ENCODE measurements at places on chromosomes 7 and 10.

DNA sequence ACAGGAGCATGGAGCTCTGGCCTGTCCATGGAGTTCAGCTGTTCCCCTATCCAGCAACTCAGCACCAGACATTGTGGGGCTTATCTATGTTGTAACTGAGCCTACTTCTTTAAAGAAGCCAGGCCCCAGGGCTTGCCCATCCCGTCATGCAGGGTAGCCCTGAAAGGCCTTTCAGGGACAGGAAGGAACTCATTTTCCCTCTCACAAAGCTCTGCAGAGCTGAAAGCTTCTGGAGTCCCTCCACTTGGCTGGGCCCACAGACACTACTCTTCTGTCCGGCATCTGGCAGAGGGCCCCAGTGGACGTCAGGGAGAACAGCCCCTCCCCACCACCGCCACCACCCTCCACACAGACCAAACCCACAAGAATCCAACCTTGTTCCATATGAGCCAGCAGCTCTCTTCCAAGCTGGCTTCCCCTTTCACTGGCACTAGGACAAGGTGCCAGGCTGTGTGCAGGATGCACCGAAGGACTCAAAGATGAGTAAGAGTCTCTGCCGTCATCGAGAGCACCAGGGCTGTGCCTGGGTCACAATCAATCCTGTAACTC is 33.1 kb downstream of the DENND2A start:
- no peak for DNase-seq

- DNase-seq: no peak
These were observed 269.9 kb upstream of the MKLN1 start for GRCh38 chr7:131057794-131058070.

- DNase-seq: no peak
These were observed 139.9 kb upstream of the AKR1E2 start for GRCh38 chr10:4685904-4686643.

- DNase-seq: peak; percentile 24
These were observed 118.9 kb downstream of the CFAP58 start for GRCh38 chr10:104472505-104472904.

DNA sequence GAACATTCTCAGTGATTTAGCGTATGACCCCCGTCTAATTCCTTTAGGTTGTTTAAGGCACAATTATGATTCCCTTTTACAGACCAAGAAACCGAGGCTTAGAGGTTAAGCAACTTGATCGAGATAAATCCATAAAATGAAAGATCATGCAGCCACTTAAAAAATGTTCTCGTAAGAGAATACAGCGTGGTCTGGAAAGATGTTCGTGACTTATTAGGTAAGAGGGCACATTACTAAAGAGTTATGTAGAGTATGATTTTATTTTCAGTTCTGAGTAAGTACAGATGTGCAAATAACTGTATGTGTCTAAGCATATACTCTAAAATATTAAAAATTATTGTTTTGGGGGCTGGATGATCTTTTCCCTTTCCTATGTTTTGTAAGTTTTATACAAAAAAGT is 575.1 kb downstream of the PARD3 start:
- DNase-seq: peak; percentile 3

DNA sequence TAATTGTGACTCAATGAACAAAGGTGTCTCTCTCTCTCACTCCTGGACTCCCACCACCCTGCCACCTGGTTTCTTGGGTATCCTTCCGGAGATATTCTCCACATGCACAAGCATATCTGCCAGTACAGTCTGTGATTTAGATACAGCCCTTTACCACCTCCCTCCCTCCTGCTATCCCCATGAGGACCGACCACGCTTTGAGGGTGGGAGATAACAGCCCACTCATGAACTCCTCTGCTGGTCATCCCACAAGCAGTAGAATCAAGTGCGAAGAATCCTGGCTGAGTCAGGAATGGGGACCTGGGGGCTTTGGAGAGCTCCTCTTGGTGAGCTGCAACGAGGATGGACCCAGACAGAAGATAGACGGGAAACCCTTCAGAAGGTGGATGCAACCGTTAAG is 28.2 kb upstream of the MXI1 start:
- no peak for DNase-seq

DNA sequence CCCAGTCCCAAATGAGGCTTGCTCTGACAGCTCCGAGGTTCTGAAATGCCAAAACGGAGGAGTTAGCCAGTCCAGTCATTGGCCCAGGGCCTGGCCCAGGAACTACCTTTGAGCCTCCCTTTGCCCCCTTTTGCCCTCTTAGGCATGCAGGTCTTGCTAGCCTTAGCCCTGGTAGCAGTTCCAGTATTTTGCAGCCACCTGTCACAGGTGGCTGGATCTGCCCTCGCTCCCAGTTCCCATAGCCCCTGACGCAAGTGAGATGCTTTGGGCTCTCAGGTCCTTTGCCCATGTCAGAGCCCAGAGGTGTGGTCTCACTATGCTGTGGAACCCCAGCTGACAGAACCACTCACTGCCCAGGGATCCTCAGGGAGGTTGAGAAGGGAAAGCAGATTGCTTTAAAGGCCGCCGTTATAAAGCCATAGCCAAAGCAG is 42.0 kb downstream of the GPRIN2 start:
- DNase-seq: no peak

DNA sequence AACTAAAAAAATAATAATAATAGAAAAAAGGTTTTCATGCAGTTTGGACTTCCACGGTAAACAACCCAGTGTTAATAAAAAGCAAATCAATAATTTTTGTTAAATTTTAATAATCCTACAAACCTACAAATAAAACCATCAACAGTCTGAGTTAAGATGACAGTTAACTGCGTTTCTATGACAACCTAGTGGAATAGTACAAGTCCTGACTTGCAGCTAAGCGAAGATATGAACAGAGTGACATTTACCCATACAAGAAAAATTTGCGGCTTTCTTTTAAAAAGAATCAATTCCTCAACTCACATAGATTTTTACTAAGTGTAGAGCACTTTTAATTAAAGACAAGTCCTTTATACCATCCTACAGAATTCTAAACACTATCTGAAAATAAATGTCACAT is 35.6 kb downstream of the VPS41 start:
- no peak for DNase-seq

DNA sequence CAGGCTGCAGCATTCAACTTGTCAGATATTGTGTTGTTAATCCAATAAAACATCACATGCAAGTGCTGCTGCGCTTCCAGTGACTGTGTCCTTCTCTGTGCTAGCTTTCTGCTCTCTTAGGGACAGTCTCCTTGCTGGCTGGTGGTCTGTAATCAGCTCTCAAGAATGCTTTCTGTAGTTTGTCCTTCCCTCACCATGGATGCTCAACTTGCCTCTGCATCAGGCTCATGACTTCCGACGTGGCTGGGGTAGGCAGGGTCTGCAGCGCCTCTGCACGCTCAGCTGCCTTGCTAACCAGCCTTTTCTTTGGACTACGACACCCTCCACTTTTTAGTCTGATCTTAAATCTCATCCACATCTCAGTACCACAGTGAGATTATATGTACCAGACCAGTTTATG is 58.3 kb downstream of the MMRN2 start:
- DNase-seq: no peak

GRCh38 chr10:126646110-126646509 is 24.4 kb downstream of the C10orf90 start:
- peak; percentile 12 for DNase-seq

GRCh38 chr10:3720228-3721019 is 64.6 kb downstream of the KLF6 start:
- DNase-seq: peak; percentile 48

GRCh38 chr7:71753956-71754664 is 622.2 kb downstream of the GALNT17 start:
- no peak for DNase-seq

GRCh38 chr10:30751678-30752331 is 122.3 kb upstream of the LYZL2 start:
- DNase-seq: no peak

GRCh38 chr7:131057015-131057793 is 270.5 kb upstream of the MKLN1 start:
- DNase-seq: peak; percentile 53

DNA sequence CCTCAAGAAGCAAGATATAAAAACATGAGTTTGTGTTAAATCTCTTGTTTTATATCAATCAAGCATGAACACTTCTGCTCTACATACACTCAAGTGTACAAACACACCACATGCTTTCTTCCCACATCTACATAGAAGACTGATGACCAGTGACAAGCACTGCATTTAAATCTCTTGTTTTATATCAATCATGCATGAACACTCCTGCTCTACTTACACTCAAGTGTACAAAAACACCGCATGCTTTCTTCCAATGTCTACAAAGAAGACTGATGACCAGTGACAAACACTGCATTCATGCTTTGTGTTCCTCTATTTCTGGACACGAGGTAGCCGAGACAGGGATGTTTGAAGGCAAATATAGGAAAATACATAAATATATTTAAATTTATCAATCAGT is 642.0 kb upstream of the PFKP start:
- no peak for DNase-seq

DNA sequence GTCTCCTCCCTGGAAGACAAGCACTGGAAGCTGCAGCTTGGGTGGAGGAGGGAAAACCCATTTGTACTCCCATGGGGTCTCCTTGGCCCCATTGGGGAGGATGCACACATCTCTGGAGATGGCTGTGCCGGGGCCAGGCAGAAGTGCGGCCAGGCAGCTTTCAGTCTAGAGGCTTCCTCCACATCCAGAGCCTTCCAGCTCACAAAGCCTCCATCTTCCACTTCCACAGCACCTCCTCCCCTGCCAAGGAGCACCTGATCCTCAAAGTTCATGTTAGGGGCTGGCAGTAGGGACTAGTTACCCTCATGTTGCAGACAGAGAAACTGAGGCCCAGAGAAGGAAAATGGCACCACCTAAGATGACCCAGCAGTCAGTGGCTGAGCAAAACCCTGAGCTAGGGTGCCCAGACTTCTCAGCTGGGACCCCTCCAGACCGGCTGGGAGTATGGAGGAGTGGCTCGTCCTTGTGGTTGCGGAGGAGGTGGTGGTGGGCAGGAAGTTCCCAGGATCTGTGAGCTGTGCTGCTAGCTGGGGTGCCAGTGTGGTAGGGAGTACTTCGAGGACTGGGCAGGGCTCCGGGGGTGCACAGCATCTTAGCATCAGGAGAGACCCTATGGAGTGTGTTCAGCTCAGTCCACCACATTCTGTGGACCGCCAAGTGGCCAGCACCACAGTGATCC is 44.2 kb downstream of the ADCYAP1R1 start:
- DNase-seq: no peak

GRCh38 chr10:63630931-63631680 is 109.9 kb downstream of the REEP3 start:
- no peak for DNase-seq

DNA sequence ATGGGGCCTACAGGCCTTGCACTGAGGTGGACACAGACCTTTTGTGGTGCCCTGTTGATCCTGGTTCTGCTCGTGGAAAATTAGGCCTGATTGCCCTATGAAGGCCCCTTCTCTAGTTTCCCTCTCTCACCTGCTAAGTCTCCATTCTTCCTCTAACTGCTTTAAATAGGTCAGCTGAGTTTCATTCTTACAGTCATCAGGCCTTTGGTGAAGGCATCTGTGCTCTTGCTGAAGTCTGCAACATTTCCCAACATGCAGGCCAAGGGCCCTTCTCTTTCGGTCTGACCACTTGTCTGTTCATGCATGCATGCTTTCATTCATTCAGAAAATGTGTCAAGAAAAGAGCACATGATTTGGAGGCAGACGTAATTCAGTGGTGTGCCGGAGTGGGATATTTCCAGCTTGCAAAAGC is 244.0 kb downstream of the BUB3 start:
- DNase-seq: no peak

DNA sequence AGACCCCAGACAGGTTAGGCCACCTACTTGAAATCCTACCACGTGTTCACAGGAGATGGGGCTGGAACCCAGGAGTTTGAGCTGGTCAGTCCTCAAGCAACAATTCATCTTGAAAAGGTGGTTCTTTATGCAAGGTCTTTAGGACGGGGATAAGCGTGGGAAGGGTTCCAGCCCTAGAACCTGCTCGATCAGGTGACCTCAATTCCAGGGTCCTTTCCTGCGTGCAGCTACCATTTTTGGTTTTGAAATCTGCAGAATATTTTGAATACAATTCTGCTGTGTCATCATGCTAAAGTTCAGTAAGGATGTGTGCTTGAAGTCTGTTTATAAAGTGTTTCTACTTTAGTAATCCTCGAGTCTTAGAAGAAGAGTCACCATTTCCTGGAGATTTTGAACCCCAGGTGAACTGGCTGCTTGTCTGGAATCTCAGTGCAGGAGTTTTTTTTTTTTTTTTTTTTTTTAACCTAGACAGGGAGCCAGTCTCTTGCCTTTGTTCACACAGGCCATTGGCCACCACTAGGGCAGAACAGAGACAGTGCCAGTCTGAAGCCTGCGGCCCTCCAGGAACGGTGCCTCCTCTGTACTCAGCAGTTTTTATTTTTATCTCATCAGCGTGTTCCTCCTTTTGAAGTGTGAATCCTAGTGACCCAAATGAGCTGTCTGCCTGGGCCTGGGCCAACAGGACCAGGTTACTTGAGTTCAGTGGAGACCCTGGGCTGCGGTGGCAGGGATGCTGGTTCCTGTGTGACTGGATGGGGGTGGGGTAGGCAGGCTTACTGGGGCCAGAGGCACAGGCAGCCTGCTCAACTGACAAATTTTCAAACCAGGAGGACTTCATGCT is 54.6 kb downstream of the EEPD1 start:
- no peak for DNase-seq

DNA sequence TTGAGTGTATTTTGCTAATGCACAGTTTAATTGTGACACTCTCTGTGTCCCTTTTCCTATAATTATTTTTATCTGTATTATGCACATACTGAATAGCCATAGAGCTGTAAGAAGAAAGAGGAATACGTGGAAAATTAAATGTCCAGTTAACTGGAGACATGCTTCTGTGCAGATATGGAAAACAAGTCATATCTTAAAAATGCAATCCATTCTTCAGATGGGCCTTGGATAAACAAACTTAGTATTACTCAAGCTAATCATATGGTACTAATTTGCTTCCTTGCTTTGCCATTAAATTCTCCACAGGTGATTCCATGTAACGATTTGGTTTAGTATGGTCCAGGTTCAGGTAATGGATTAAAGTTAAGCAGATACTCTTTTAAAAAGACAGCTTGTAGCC is 201.2 kb upstream of the CELF2 start:
- no peak for DNase-seq

DNA sequence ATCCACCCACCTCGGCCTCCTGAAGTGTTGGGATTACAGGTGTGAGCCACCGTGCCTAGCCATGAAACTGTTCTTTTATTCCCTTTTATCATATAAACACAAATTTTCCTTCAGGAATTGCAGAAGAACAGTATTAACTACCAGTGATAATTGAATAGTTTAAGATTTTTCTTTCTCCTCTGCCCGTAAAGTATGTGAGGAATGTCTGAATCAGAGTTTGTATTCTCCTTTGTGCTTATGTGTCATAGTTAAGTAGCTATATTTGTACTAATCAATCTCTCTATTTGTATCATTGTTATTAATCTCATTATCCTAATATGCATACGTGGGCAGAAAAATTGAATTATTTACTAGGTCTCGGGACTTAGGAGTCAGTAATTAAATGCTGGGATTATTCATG is 83.6 kb downstream of the ZNF277 start:
- DNase-seq: peak; percentile 10

DNA sequence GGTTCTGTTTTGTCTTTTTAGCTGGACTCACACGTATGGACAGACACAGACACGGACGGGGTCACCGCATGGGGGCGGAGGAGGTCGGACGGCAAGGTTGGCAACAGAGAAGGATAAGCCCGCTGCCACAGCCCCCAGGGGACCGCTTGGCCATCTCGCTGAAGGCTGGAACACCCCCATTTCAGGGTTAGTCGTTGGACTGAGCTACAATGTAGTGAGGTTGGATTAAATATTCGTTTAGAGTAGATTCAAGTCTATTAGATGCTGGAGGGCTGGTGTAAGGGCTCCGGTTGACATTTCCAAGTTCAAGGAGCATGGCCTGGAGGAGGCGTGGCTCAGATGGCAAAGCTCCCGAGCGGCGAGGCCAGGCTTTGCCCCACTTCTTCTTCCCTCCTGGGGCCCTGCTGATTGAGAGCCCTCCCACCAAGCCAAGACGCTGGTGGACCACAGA is 35.2 kb downstream of the PPIF start:
- DNase-seq: no peak
